Central memory CD8-positive, alpha-beta T cell (primary cell): ENCODE measurements at places on chromosomes 1 and 21.

GRCh38 chr1:85200463-85201339 lies at the start of gene SYDE2:
TSS of gene SYDE2 (minus strand) at chr1:85201016. CDS start at chr1:85200996, 20 bp downstream.
- peak; percentile 76 for DNase-seq

GRCh38 chr1:1041873-1042272 lies 22.0 kb downstream of the AGRN start:
- DNase-seq, result no peak

DNA sequence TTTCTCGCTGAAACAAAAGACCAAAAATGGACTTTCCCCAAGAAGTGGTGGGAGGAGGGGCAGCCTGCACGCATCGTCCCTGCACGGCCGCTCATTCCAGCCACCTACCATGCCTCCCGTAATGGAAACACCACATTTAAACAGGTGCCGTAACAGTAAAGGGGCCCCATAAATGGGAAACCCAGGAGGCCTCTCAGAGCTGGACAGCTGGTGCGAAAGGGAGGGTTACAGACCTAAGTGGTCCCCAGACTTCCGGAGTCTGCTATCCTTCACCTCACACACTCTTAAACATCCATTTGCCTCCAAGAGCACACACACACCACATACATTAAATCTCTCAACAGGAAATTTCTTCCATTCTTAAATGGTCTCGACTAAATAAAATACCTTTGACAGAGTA lies 120.7 kb upstream of the SOD1 start:
- DNase-seq, result no peak

GRCh38 chr1:29804181-29804899 lies 568.0 kb downstream of the PTPRU start:
- DNase-seq, result no peak

DNA sequence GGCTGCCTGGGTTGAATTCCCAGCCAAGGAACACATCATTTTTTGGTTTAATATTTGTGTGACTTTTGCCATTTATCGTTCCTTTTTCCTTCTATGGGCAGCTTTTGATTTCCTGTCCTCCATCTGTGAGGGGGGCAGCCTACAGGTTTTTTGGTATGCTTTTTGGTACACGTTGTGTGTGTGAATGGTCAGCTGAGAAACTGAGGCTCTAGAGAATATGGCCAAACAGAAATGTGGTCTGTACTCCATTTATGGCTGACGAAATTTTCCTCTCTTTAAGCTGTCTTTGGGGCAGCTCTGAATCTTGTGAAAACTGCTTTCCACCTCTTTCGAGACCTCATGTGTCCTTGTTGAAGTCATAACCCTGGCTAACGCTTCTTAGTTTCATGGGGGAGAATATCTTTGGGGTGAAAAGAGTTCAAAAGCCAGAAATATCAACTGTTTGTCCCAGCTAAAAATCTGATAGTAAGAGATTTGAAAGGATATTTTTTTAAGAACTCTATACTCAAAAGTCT lies 26.6 kb downstream of the NRDC start:
- DNase-seq, result no peak

DNA sequence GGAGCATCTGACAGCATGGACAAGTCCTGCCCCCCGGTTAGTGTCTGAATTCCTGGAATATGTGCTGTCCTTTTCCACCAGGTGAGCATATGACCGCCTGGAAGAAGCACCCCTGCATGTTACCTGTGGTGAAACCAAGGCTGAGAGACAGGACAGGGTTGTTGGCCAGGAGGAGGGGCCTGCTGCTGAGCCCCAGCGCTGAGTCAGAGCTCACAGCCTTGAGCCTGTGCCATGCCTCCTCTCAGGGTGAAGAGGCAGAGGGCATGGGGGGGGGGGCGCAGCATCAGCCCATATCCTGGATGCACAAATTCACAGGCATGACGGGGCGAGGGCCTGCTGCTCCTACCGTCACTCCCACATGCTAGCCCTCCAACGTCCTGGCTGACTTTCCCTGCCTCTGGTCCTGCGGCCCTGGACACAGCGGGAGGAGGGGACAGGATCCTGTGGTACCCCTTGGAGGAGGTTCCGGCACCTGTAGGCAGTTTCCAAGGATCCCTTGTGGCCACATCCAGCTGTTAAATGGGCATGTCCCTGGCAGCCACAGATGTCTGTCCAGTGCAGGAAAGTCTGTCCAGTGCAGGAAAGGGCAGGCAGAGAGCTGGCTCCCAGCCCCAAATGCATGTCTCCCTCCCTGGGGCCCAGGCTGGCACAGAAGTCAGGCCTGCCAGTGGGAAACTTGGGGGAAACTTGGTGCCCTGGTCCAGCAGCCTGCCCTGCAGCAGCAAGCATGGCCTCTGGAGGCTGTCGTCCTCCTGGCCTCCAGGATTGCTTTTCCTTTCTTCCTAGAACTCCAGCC lies 23.9 kb downstream of the TTC34 start:
- DNase-seq, result no peak

GRCh38 chr21:46061518-46061917 lies 36.4 kb upstream of the COL6A2 start:
- DNase-seq, result no peak
